ENCODE measurements at places on chromosomes 3 and 15. TPM values are rescaled to one million over a fixed set of nuclear protein-coding genes. Genes with fewer than 3 reads are reported as not detected.
A peak's percentile ranks its signal among the peaks of the same experiment; 100 is the strongest.

- DNase-seq = no peak
Observed at GRCh38 chr3:43606284-43606683, 15.5 kb downstream of the ANO10 start.

DNA sequence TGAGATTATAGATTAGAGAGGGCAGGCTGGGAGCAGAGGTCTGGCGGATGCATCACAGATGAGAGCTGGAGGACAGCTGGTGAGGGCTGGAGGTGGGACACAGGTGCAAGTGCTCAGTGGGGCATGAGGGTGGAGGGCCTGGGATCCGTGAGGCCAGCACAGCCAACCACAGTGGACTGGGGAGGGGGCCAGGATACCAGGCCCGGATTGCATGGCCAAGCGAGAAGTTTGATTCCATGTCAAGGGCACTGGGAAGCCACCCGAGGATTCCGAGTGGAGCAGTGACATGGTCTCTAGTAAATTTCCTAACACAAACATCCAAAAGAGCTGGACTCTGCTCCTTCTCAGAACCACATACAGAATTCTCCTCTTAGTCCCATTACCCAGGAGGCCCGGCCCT lies 44.0 kb upstream of the SLC41A3 start:
- DNase-seq = no peak

GRCh38 chr3:172543419-172543818 lies 20.2 kb upstream of the TNFSF10 start:
- no peak for DNase-seq

DNA sequence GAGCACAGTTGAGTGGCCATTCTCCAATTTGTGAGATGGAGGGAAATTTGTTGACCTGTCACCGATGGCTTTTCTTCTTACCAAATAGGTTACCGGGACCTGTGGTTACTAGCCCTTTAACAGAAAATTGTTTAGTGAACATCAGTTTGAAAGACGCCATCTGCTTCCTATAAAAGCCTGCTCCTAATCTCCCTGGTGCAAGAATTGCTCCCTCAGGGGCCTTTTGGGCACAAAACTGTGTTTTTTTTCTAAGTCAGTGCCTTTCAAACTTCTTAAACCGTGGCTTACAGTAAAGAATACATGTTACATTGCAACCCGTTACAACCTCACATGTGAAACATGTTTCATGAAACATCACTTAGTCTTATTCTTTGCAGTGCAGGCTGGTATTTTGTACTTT lies 15.0 kb downstream of the CACNA2D3 start:
- no peak for DNase-seq

GRCh38 chr3:56309465-56309864 lies 158.8 kb downstream of the ERC2 start:
- DNase-seq = no peak

GRCh38 chr3:72155391-72156064 lies 370.6 kb upstream of the PROK2 start:
- DNase-seq = peak; percentile 72

- DNase-seq = no peak
Observed at GRCh38 chr3:55704521-55704920, 217.4 kb upstream of the WNT5A start.

- DNase-seq = peak; percentile 53
Observed at GRCh38 chr3:107676469-107677309, 153.9 kb downstream of the BBX start.

Gene PLA2G4D
- not detected for total RNA-seq

Gene CCDC39
- total RNA-seq = 0.34 TPM
